Stimulated activated CD8-positive, alpha-beta memory T cell treated with anti-CD3 and anti-CD28 coated beads, Interleukin-4, amount 100 ng/mL, for 1 hour (primary cell): ENCODE measurements at places on chromosomes 16 and 17.

DNA sequence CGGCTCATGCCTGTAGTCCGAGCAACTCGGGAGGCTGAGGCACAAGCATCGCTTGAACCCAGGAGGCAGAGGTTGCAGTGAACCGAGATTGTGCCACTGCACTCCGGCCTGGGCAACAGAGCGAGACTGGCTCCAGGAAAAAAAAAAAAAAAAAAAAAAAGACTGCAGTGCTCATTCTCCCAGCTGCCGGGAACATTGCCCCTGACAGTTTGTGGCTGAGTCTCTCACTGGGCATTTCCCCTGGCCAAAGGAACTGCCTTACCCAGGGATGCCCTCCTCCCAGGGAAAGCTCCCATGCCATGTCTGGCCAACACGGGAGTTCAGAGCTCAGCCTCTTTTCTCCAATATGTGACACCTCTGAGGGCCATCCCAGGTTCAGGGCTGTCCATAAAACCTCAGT is 21.3 kb upstream of the USP10 start:
- no peak for DNase-seq

DNA sequence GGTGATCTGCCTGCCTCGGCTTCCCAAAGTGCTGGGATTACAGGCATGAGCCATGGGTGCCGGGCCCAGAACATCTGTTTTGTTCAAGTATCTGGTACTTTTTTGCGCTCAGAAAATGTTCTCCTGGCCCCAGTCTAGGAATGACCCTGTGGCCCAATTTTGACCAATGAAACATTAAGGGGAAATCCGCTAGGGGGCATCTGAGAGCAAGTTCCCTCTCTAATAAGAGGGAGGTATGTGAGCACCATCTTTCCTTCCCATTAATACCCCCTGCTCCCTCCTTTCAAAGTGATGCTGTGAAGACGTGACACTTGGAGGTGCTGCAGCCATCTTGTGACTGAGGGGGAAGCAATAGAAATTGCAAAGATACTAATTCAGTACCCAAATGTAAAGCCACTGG is 16.5 kb upstream of the CLEC3A start:
- no peak for DNase-seq

DNA sequence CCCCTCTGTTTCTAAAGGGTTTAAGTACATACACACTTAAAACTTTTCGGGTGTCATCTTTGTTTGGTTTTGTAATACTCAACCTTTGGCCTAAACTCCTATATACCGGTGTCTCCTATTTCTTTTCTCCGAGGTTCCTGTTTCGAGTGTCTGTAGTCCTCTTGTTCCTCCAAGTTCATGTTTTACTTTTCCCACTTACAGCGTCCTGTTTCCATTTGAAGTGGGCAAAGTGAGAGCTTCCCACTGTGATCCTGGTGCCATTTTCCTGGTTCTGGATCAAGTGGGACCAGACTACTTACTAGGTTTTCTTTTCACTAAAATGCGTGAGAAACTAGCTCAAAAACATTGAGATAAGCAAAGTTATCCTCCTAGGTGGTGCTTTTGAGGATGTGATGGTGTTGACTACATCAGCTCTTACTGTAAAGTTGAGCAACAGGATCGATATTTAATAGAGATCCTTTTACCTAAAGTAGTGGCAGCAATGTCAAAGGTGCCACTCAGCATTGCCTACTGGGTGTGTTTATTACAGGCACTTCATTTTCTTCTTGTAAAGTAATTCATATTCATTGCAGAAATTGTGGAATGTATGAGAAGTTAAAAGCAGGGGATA is 1.3 kb downstream of the PSMD3 start:
- no peak for DNase-seq

- DNase-seq: no peak
These were observed 73.9 kb upstream of the ASIC2 start for GRCh38 chr17:33366960-33367359.

DNA sequence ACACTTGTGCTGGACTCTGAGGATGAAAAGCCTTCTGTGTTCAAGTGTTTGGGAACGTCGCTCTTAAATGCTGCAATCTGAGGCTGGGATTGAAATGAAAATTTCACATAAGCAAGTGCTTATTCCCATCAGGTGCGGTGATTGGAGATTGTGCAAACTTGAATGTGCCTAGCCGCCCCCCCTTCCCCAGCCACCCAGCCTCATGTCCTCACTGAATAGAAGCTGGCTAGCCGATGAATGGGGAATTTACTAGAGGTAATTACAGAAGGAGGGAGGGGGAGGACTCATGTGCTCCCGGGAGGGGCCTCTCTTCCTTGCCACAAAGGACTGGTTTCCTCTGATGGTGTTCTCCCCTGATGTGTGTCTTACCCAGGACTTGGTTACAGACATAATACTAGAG is 544.8 kb upstream of the EEF2KMT start:
- DNase-seq: no peak

- no peak for DNase-seq
These were observed 32.3 kb downstream of the ARL4D start for GRCh38 chr17:43430936-43431713.

DNA sequence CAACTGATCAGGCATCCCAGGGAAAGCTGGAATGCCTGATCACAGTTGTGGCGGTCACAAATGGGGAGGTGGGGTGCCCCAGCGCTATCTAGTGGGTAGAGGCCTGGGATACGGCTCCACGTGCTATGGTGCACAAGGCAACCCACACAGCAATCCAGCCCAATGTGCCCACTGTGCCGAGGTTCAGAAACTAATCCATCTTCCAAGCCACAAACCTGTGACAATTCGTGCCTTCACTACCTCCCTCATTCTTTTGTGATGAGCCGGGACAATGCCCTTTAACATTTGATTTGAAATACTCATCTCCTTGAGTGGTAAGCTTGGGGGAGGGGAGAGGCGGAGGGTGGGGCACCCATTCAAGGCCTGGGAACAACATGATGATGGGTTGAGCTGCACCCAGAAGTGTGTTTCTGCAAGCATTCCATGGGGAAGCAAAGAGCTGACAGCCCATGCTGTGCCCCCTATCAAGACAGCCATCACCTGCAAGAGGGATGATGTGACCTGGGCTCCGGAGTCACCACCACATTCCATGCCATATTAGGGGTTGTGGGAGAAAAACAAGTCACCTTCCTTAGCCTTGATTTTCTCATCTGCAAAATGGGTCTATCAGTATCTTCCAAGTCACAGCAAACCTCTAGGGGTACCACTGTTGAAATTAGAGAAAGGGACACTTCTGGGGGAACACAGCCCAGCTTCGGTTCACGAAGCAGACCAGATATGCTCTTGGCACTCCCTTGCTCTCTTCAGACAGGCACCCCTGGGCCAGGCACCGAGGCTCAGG is 3.7 kb downstream of the ELOB start:
- DNase-seq: no peak

- no peak for DNase-seq
These were observed 48.3 kb upstream of the MAF start for GRCh38 chr16:79648826-79649225.

- no peak for DNase-seq
These were observed 31.6 kb downstream of the HOXB1 start for GRCh38 chr17:48499248-48499647.

GRCh38 chr16:3076577-3076976 is 11.1 kb downstream of the IL32 start:
- no peak for DNase-seq

DNA sequence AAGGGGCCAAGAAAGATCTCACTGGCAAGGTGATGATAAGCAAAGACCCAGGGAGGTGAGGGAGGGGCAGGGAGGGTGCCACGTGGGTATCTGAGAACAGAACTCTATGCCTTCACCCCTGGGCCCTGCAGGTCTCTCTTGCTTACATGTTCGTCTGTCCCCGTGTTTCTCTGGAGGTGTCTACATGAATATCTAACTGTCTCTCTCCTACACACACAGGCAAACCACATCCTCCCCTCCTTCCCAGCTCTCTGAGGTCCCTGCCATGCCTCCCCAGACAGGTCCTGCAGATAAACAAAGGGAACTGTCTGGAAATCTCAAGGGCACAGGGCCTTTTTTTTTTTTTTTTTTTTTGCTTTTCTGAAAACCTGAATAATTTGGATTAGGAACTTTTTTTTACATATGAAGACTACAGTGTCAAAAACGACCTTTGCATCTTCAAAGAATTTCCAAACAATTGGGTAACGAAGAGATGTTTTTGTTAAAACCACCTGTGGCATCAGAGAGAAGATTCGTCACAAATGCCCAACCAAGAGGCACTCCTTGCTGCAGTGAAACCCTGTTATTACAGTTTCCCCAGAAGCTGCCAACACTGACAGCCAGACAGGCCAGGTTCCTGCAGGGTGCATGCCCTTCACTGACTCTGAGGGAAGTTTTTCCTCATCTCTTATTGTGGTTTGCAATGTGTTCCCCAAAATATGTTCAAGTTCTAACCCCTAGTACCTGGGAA is 17.8 kb downstream of the PLLP start:
- no peak for DNase-seq

GRCh38 chr16:82657239-82657638 is 30.5 kb downstream of the CDH13 start:
- DNase-seq: no peak

DNA sequence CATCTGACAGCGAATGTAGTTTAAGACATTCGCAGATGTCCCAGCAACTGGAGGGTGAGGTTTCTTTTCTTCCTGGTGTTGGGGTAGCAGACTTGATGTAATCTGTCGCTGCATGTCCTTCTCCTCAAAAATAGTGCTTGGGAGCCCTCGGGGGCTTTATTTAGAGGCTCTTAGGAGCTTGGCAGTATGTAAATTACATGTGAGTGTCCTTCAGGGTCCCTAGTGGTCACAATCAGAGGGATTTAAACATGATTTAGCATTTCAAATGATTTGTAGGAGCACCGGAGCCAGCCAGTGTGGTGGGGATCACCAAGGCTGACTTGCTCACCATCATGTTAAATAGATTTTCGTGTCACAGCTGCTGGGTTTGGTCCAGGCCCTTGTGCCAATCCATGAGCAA is 8.8 kb upstream of the SALL1 start:
- DNase-seq: no peak

- DNase-seq: no peak
These were observed 70.3 kb downstream of the YPEL2 start for GRCh38 chr17:59401725-59402124.

- DNase-seq: no peak
These were observed 179.5 kb downstream of the HAPSTR1 start for GRCh38 chr16:9270941-9271340.

DNA sequence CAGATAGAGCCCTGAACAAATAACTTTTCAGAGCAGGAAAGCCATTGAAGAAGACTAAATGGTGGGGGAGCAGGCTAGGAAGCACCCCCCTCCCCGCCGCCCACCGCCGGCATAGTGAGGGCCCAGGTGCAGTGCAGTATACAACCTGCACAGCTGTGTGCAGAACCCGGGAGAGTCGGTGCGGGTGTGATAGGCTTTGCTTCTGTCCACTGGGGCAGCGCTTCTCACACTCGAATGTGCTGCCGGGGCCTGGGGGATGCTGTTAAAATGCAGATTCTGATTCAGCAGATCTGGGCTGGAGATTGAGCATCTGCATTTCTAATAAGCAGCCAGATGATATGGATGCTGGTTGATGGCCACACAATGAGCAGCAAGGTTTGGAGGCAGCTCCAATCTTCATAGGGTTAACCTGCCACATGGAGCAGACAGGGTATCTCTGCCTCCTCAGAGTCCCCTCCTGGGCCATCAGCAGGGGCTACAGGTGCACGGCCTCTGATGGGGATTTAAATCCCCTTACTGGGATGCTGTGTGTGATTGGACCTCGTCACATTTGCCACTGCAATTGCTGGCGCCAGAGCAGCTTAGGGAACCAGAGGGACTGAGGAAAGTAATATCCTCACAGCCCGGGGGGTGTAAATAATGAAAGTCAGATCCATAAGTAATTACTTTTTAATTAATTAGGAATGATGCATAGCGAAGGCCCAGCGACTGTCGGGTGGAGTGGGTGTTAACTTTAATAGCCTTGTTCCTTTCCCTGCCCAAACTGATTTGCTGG is 172.0 kb upstream of the RPL38 start:
- DNase-seq: no peak

GRCh38 chr17:9007052-9007714 is 14.1 kb upstream of the NTN1 start:
- DNase-seq: no peak

GRCh38 chr16:18013863-18014262 is 322.7 kb downstream of the NPIPA8 start:
- DNase-seq: no peak

- no peak for DNase-seq
These were observed 146.4 kb upstream of the CHMP6 start for GRCh38 chr17:80845069-80845862.

DNA sequence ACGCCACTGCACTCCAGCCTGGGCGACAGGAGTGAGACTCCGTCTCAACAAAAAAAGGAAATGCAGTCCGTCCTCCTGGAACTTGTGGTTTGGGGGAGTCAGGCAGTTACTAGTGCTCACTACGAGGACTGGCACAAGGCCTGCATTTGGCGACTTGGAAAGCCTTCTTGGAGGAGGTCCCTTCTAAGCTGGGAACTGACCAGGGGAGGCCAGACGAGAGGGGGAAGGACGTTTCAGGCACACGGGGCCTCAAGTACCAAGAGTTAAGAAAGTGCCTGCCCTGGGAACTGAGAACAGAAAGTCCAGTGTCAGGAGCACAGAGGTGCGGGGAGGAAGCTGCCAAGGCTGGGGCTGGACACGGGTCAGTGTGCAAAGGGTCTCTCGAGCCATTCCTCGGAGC is 89.9 kb downstream of the ABR start:
- DNase-seq: no peak

DNA sequence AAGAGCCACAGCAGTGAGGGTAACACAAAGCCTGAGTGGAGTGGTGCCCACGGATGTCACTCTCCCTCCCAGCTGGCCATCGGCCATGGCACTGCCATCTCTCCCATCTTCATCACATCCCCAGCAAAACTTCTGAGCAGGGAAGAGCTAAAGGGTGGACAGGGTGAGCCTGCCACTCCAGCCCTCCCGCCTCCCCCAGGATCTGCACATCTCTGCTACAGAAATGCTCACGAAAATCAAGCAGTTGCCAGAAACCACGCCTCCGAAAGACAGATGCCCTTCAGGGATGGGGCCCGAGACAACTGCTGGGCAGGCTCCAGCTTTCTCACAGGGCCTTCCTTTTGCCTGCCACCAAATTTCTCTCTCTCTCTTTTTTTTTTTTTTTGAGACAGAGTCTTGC is 3.6 kb downstream of the GRIN2C start:
- DNase-seq: no peak

GRCh38 chr16:83714286-83714685 is 93.5 kb upstream of the HSBP1 start:
- DNase-seq: no peak

DNA sequence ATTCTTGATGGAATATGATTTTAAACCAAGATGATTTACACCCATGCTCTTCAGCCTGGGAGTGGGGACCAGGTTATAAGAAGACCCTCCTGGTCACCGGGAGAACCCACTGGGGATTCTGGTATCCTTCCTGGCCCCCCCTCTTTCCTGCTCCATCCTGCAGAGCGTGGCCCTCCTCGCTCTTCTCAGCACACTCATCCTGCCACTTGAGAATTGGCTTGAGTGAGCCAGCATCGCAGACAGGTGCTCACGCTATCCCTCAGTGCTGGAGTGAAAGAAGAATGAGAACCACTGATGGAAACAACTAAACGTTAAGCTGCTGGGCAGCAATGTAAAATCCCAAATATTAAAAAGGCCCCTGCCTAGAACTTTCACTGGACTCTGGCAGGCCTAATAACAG is 98.0 kb downstream of the CYTH1 start:
- no peak for DNase-seq
